ENCODE measurements at places on chromosomes 2 and 18. TPM values are rescaled to one million over a fixed set of nuclear protein-coding genes. Genes with fewer than 3 reads are reported as not detected.

Gene D2HGDH
- 32.5 TPM for total RNA-seq

Gene SLC5A7
- total RNA-seq, result not detected

Gene RAB27B
- total RNA-seq, result 1.9 TPM

GRCh38 chr2:47626664-47627063 is 156.3 kb upstream of the MSH6 start:
- no peak for DNase-seq

Gene PAPOLG
- 15.1 TPM for total RNA-seq

- no peak for DNase-seq
These were observed 138.9 kb upstream of the NABP1 start for GRCh38 chr2:191539068-191539467.
